ENCODE measurements at places on chromosomes 13 and 19.

- DNase-seq = no peak
Observed at GRCh38 chr19:56601375-56601774, 6.3 kb downstream of the ZNF71 start.

DNA sequence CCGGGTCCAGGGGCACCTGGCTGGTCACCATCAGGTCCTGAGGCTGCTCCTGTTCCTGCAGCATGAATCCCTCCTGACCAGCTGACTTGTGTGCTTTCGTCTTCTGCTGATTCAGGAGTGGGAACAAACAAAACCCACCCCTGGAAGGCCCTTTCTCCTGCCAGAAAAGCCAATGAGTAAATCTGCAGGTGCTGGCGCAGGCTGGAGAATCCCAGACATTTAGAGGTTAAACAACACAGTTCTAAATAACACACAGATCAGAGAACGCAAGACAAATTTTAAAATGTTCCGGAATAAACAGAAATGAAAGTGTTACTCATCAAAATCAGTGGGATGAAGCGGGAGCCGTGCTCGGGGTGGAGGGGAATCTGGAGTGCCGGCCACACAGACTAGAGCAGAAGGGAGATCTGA is 60.6 kb upstream of the C13orf46 start:
- no peak for DNase-seq

- no peak for DNase-seq
Observed at GRCh38 chr19:11735375-11735774, 3.4 kb downstream of the ZNF823 start.

- DNase-seq = no peak
Observed at GRCh38 chr13:100433475-100433874, 155.1 kb downstream of the GGACT start.

DNA sequence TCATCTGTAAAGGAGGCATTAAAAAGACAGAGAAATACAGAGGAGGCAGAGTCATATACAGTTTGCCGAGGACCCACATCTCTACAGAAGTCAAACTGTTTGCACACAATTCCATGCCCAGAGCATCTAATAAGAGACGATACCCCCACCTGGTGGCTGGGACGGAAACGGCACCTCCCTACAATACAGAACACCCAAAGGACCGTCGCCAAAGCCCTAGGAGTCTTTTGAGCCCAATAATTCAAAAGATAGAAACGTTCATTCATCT is 703 bp upstream of the PLEKHG2 start:
- DNase-seq = peak; percentile 99

DNA sequence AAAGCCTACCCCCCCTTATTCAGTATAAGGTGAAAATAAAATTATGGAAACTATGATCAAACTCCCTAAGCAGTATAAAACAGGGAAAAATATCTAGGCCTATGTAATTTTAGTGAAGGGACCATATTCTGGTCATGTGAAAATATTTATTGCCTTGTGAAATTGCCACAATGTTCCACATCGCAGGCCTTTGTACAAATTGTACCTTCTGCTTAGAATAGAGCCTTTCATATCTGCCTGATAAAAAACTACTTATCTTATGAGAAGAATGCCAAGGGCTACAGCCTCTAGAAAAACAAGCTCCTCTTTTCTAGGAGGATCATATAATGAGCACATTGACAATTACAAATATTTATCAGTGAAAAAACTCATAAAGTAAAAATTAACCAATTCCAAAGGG is 1280.0 kb downstream of the EFNB2 start:
- no peak for DNase-seq

Data from NCI-H187 (cell line).